ENCODE measurements at places on chromosomes 2 and 18.

GRCh38 chr2:75870651-75871137 is 160.0 kb upstream of the GCFC2 start:
- no peak for DNase-seq

- DNase-seq, result no peak
These were observed 121.6 kb downstream of the NFATC1 start for GRCh38 chr18:79517341-79517740.

DNA sequence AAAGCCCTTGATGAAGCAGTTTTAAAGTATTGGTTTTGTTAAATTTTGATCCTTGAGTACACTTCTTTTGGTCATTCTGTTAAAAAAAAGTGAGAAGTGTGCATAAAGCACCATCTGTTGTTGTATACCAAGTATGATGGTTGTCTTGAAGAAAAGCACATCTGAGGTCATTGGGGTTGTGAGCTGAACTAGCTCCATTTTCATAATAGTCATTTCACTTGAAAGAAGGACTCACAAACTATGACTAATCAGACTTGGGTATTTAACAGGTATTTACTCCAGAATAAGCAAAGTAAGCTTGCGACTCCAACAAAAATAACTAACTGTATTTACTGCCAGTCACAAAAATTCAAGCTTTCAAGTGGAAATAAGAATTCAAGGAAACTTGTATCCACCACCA is 35.1 kb downstream of the CHN1 start:
- no peak for DNase-seq

DNA sequence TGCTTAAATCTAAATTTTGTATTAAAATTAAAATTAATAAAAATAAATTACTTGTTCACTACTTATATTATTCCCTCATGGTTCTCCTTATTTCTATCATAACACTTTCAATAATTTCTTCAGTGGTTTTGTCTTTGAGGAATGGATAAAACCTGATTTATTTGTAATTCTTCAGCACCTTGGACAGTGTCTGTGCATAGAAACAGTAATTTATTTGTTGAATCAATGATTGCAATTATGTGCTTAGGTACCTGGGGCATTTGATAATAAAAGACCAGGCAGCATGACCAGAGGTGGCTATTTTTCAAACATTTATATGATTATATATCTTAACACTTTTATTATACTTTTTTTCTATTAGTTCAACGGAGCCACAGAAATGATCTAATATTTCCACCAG is 1062.7 kb downstream of the DSC3 start:
- DNase-seq, result no peak

DNA sequence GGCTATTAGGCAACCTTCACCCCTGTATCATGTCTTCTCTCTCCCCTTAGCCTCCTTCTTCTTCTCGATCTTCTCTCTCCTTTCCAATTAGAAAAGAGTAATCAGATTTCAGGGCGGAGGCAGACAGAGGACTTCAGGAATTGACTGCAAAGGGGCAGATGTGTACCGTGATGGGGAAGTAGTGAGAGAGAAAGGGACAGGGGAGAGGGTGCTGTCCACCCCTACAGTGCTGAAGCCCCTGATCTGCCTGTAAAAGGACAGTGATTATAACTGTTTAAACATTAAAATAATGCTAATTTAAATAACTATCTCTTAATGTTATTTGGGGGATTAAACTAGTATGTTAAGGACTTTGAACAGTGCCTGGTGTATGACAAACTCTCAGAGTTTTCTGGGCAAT is 178.5 kb downstream of the ACTR3 start:
- DNase-seq, result no peak

Data from SHP77 treated with DMSO at 0.1 percent for 48 hours (cell line).